ENCODE measurements at places on chromosomes 7 and 10. TPM values are rescaled to one million over a fixed set of nuclear protein-coding genes. Genes with fewer than 3 reads are reported as not detected.
A peak's percentile ranks its signal among the peaks of the same experiment; 100 is the strongest.

GRCh38 chr10:124232686-124233545 is 139.5 kb upstream of the CHST15 start:
- H3K4me1 ChIP-seq = no peaks in the 10 kb centered on the region
- DNase-seq = no peak
- H3K4me3 ChIP-seq = no peak overlapping the region
- no peaks in the 10 kb centered on the region for H3K36me3 ChIP-seq

DNA sequence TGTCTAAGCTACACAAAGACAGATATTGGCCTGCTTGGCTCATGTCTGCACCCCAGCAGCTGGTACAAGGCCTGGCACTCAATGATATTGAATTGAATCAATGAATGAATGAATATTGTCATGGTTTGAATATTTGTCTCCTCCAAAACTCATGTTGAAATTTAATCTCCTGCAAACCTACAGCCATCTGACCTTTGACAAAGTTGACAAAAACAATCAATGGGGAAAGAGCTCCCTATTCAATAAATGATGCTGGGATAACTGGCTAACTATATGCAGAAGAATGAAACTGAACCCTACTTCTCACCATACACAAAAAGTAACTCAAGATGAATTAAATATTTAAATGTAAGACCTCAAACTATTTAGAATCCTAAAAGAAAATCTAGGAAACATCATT is 144.7 kb downstream of the CYP26A1 start:
- H3K27ac ChIP-seq = no peak overlapping the region
- H3K36me3 ChIP-seq = no peaks in the 10 kb centered on the region
- DNase-seq = no peak

DNA sequence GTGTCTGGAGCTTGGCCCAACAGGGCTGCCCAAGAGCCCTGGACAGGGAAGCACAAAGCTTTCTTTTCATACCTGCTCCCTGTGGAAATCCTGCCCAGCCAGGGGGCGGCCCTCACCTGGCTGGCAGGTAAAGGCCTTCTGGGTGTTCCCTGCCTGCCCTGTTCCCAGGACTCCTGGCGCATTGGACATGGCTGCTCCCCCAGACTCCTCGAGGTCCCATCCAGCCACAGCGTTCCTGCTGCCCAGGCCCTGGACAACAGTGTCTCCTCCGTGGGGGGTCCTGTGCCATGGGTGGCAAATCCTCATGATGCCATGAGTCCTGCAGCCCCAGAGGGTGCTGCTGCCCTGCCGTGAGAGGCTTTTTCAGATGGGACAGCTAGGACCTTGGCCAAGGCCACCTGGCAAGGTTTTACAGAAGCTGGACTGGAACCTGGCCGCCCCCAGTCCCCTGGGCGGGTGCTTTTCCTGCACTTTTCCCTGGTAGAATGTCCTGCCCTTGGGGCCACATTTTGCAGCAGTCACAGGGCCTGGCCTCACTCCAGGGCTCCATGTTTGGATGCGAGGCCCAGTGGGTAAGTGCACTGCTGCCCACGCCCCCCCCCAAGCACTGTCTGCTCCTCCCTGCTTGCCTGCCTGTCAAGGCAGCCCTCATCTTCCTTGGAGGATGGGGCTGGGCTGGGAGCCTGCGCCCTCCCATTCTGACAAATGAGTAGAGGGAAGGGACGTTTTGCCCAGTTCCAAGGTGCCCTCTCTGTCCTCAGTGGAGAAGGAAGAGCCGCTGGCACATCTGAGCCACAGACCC is 60.7 kb downstream of the LHPP start:
- no peaks in the 10 kb centered on the region for H3K27me3 ChIP-seq
- DNase-seq = no peak
- H3K4me3 ChIP-seq = no peak overlapping the region
- H3K4me1 ChIP-seq = no peaks in the 10 kb centered on the region

DNA sequence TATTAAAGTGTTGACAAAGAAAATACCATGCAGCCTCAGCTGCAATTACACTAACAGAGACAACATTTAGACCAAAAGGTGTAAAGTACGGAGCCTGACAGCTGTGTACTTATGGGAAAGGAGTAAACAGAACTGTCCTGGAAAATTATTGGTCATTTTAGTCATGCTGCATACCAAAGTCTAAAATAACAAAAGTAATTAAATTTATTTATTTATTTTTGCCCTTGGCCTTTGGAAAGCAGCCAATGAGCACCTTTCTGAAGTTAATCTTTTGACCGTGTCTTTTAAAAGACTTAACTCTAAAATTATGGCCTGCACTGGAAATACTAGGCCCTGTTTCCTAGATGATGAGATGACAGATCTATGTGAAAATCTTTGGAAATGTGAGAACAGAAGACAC is 597.6 kb downstream of the NXPH1 start:
- H3K27me3 ChIP-seq = no peaks in the 10 kb centered on the region
- no peaks in the 10 kb centered on the region for H3K4me1 ChIP-seq
- H3K36me3 ChIP-seq = no peaks in the 10 kb centered on the region

DNA sequence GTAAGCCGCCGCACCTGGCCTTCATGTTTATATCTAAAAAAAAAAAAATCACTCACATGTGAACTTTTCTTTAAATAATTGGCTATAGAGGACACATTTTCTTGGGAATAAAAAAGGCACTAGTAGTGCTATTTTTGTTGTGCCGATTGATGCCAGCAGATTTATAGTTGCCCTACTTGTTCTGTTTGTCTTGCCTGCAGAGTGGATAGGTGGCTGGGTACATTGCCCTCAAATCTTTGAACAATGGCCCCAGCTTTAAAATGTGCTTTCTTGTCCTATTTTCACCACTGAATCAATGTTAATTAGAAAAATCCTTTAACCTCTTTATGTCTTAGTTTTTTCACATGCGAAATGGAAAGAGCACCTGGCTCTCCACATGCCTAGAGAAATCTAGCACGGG is 30.1 kb upstream of the ZNRF2 start:
- no peaks in the 10 kb centered on the region for H3K27me3 ChIP-seq
- peaks cover 7% of the 10 kb centered on the region for H3K4me1 ChIP-seq
- no peak overlapping the region for H3K27ac ChIP-seq
- H3K36me3 ChIP-seq = no peaks in the 10 kb centered on the region
- H3K4me3 ChIP-seq = no peak overlapping the region

GRCh38 chr10:22483132-22483531 is 137.8 kb downstream of the SPAG6 start:
- H3K36me3 ChIP-seq = no peaks in the 10 kb centered on the region
- no peak overlapping the region for H3K4me3 ChIP-seq
- peaks cover 8% of the 10 kb centered on the region for H3K27me3 ChIP-seq
- peaks cover 2% of the 10 kb centered on the region for H3K4me1 ChIP-seq
- DNase-seq = no peak

DNA sequence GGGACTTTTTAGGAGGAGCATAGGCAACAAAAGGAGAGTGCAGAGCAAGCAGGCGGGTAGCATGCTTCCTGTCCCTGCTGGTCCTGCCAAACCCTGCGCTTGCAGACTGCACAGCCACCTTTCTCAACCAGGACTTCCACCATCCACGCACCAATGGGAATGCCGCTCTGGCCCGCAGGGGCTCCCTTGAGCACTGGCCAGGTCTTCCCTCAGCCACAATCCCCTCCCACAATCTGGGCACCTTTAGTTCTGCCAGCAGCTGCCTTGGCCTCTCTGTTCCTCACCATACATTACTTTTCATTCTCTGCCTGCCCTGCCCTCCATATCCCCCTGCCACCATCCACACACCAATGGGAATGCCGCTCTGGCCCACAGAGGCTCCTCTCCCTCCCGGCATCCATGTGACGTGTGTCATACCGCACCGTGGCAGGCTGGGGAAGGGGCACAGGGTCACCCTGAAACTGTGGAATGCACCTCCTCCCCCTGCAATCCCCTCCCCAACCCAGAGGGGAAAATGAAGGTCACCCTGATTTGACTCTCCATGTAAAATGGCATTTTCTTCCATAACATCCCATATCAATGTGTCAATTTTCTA is 97.3 kb upstream of the MACROH2A2 start:
- no peak overlapping the region for H3K27ac ChIP-seq
- no peaks in the 10 kb centered on the region for H3K4me1 ChIP-seq
- no peaks in the 10 kb centered on the region for H3K27me3 ChIP-seq
- no peak for DNase-seq
- H3K36me3 ChIP-seq = no peaks in the 10 kb centered on the region

DNA sequence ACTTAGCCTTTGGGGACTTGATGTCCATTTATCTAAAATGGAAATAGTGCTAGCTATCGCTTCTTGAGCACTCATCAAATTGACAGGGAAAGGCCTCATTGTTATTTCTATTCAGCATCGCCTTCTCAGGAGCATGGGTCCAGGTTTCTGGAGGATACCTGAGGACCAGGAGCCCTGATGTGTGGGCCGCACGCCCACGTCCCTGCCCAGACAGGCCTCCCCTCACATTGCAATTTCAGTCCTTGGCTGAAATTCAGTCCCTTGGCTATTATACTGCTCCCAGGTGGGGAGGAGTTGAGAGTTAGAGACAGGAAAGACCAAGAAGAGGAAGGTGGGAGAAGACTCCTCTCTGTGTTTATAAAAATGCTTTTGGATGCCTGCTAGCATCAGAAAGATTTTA is 38.9 kb downstream of the GPRIN2 start:
- no peak for DNase-seq
- H3K4me3 ChIP-seq = no peak overlapping the region
- H3K4me1 ChIP-seq = peaks cover 17% of the 10 kb centered on the region
- no peaks in the 10 kb centered on the region for H3K36me3 ChIP-seq

DNA sequence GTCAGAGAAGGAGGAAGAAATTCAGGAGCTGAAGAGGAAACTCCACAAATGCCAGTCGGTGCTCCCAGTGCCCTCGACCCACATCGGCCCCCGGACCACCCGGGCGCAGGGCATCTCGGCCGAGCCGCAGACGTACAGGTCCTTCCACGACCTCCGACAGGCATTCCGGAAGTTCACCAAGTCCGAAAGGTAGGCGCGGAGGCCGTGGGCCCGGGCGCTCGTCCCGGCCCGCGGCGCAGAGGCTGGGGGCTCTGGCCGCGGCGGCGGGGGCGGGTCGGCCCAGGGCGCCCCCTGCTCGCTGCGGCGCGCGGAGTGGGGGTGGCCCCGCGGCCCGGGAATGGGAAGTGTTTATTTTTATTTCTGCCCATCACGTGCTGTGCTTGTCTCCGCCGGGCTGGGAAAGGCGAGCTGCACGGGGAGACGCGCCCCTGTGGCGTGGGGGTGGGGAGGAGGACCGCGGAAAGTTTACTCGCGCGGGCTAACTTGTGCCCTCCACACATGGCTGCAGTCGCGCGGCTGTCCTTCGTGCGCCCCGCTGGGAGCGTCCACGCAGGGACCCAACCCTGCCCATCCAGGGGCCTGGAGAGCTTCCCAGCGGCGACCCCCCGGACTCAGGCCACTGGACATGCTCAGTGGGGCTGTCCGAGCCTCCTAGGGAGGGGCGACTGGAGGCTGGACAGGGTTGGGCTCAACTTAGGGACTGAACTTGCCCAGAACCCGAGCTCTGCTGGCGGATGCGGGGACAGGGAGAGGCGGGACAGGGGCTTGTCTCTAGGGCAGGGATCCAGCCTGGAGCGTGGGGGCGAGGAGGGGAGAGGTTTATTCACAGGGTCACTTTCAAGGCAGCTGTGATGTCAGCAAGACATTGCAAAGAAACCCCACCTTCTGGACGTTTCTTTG is 82.6 kb upstream of the PRKG1 start:
- H3K27me3 ChIP-seq = peaks cover 7% of the 10 kb centered on the region
- peak overlapping the region; percentile 74 for H3K27ac ChIP-seq
- H3K4me1 ChIP-seq = peaks cover 8% of the 10 kb centered on the region
- H3K36me3 ChIP-seq = no peaks in the 10 kb centered on the region
- peak overlapping the region; percentile 70 for H3K4me3 ChIP-seq

GRCh38 chr10:113617086-113617485 is 46.8 kb downstream of the NRAP start:
- no peaks in the 10 kb centered on the region for H3K36me3 ChIP-seq
- H3K4me3 ChIP-seq = no peak overlapping the region
- H3K4me1 ChIP-seq = no peaks in the 10 kb centered on the region
- no peak overlapping the region for H3K27ac ChIP-seq
- H3K27me3 ChIP-seq = peaks cover 34% of the 10 kb centered on the region
- no peak for DNase-seq

- no peaks in the 10 kb centered on the region for H3K4me1 ChIP-seq
- no peak for DNase-seq
- H3K36me3 ChIP-seq = no peaks in the 10 kb centered on the region
Measured at GRCh38 chr7:15007507-15007906, 105.0 kb upstream of the DGKB start.

DNA sequence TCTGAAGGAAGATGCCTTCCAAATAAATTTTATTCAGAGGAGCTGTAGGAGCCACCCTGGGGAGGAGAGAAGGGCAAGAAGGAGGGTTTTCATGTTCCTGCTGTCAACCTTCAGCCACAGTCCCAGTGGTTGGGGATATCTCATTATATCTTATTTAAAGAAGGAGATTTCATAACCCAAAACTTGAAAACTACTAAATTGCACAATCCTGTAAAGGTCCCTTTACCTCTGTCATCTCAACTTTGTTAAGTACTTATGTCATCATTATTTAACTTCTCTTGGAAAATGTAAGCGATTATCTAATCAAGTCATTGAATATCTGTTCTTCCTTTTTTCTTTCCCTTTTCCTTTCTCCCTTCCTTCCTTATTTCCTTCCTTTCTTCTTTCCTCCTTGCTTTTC is 794.5 kb upstream of the IGFBP3 start:
- H3K4me3 ChIP-seq = no peak overlapping the region
- no peaks in the 10 kb centered on the region for H3K27me3 ChIP-seq
- H3K4me1 ChIP-seq = no peaks in the 10 kb centered on the region
- H3K36me3 ChIP-seq = no peaks in the 10 kb centered on the region
- no peak for DNase-seq

DNA sequence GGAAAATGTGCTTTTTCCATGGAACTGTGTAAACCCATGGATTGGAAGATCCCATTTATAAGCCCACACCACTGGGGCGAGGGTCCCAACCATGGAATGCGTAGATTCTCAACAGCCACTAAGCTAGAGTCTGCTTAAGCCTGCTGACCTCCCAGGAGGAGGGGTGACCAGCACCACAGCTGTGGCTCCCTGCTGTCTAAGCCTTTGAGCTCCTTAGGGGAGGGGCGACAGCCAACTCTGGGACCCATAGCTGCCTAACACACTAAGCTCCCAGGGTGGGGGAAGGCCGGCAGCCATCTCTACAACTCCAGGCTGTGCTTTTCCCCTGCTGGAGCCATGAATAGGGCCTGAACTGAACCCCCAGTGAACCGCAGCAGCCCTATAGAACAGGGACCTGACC is 249.8 kb upstream of the HPS1 start:
- no peak for DNase-seq
- H3K36me3 ChIP-seq = no peaks in the 10 kb centered on the region
- H3K27ac ChIP-seq = no peak overlapping the region
- no peaks in the 10 kb centered on the region for H3K4me1 ChIP-seq
- H3K27me3 ChIP-seq = no peaks in the 10 kb centered on the region

- H3K27ac ChIP-seq = no peak overlapping the region
- peak; percentile 57 for DNase-seq
- no peaks in the 10 kb centered on the region for H3K36me3 ChIP-seq
- H3K4me1 ChIP-seq = peaks cover 3% of the 10 kb centered on the region
Measured at GRCh38 chr7:6516387-6516983, 34.8 kb downstream of the GRID2IP start.

The C10orf53 gene
- not detected for total RNA-seq

The GNAT3 gene
- not detected for total RNA-seq

The ACTR3C gene
- 0.25 TPM for total RNA-seq

The NPC1L1 gene
- total RNA-seq = 0.07 TPM

The NUPR2 gene
- total RNA-seq = not detected

The GATA3 gene
- total RNA-seq = 17.6 TPM
